ENCODE measurements at places on chromosomes 16 and 17.

DNA sequence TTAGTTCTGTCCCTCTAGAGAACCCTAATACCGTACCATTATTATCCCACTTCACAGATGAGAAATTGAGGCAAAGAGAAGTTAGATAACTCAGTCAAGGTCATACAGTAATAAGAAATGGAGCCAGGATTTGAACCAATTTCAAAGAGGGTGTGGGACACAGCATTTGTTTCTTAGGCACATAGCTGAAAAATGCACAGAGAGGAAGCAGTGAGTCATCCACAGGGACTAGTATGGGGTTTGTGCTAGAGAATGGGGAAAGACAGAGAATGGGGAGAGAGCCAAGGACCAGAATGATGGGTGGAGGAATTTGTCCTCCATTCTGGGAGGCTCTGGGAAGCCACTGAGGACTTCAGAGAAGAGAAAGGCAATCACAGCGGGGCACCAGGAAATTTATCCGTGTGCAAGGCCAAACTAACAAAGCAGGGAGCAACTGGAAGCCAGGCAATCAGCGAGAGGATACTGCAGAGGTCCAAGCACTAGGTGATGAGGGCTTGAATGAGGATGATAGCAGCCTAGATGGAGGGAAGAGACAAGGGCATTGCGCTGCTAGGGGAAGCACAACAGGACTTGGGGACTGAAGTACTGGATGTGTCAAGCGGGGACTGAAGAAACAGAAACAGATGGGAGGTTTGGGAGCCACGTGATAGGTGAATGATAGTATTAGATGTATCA is 78.1 kb upstream of the ZFHX3 start:
- DNase-seq = no peak

- DNase-seq = no peak
Measured at GRCh38 chr17:64978138-64978537, 58.9 kb upstream of the LRRC37A3 start.

DNA sequence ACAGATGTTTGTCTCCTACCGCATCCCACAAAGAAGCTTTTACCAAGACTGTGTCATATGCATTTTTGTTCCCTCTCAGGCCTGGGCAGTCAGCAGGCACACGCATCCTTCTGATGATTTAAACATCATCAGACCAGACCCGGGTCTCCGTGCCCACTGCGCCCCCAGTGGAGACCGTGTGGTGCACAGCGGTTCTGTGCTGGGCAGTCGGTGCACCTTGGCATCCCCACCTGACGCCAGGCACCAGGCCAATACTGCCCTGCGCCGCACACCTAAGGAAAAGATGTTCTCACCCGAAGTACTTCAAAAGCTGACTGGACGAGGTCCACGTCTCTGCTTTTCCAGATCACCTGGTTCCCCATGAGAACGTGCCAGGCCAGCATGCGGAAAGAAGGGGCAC is 10.6 kb upstream of the PLD6 start:
- no peak for DNase-seq

GRCh38 chr17:64340557-64340956 is 50.1 kb downstream of the PECAM1 start:
- no peak for DNase-seq

- no peak for DNase-seq
Measured at GRCh38 chr16:50841081-50841886, 99.4 kb downstream of the CYLD start.

DNA sequence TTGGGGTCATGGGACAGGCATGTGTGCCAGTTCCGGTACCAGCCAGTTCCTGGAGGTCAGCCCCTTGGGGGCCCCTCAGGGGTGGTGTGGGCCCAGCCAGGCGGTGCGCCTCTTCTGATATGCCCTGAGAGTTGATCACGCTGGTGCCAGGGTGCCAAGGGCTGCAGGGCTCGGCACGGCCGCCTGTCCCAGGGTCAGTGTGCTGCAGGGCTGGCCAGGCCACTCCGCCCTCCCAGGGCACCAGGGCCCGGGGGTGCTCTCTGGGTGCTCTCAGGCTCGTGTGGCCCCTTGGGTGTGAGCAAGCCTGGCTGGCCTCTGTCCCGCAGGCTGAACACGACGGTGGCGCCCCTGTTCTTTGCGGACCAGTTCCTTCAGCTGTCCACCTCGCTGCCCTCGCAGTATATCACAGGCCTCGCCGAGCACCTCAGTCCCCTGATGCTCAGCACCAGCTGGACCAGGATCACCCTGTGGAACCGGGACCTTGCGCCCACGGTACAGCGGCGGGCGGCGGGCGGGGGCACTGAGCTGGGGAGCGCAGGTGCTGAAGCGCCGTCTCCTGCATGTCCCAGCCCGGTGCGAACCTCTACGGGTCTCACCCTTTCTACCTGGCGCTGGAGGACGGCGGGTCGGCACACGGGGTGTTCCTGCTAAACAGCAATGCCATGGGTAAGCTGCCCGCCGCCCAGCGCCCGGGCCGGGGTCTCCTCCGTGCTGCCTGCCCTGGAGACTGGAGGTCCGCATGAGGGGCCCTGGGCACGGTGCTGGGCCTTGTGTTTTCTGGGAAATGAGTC is 6.0 kb downstream of the GAA start:
- DNase-seq = no peak

GRCh38 chr17:42198897-42199296 is 4.6 kb upstream of the GHDC start:
- DNase-seq = no peak
